ENCODE measurements at places on chromosomes 3 and 15.

GRCh38 chr3:37532168-37532567 is 329.5 kb upstream of the CTDSPL start:
- DNase-seq, result no peak

GRCh38 chr3:140428380-140428779 is 249.5 kb upstream of the TRIM42 start:
- no peak for DNase-seq

DNA sequence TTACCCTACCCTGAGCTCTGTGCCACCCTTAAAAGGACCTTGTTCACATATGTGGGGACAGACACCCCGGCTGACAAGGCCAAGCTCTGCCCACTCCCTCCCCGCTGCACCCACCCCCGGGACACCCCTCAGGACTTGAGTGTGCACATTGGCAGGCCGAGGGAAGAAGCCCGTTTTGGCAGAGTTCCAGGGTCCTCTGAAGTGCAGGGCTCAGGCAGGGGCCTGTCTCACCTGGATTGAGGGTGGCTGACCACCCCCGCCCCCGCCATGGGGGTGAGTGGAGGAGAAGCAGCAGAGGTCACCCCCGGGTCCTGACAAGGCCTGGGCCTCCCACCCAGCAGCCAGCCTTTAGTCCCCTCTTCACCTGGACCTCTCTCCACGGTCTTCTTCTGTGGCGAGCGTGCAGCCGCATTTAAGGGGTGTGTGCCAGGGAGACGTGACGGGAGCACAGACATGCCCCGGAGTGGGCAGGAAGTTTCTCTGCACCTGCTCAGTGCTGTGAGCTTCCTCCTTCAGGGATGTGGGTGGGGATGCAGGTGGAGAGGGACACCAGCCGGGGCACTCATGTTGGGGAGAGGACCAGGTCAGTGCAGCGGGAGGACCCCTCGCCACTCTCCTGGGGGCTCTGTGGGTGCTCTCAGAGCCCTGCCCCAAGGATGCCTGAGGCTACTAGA is 50.7 kb downstream of the LINGO1 start:
- DNase-seq, result no peak

GRCh38 chr15:36370731-36371112 is 208.7 kb upstream of the CDIN1 start:
- DNase-seq, result no peak

DNA sequence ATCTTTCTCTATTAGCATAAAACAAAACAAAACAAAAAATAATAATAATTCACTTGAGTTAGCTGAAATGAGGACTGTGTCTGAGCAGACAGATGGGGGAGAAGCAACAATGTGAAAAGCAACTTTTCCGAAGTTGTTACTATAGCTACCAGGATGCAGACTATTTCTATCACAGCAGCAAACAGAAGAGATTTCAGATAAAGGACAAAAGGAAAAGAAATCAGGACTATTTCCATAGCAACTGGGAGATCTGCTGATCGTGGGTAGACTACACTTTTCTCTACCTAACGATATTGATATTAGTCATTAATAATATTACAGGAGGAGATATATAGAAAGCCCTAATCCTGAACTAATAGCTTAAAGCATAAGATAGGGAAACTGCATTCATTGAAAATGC is 321.7 kb downstream of the GABRG3 start:
- no peak for DNase-seq

DNA sequence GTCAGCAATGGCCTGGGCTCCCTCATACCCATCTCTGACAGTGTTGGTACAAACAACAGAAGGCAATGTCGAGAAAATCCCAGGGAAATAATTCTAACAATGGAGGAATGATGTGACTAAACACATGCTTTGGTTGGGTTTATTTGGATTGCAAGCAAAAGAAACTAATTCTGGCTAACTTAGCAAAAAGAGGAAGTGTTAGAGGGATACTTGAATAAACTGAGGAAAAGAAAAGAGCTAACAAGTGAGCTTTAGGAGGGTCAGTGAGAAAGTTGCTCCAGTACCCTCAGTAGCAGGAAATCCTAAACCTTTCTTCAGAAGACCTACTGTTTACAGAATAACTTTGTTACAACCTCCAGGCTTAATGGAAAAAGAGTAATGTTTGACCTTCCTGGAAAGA is 264.6 kb upstream of the WNT5A start:
- DNase-seq, result no peak

DNA sequence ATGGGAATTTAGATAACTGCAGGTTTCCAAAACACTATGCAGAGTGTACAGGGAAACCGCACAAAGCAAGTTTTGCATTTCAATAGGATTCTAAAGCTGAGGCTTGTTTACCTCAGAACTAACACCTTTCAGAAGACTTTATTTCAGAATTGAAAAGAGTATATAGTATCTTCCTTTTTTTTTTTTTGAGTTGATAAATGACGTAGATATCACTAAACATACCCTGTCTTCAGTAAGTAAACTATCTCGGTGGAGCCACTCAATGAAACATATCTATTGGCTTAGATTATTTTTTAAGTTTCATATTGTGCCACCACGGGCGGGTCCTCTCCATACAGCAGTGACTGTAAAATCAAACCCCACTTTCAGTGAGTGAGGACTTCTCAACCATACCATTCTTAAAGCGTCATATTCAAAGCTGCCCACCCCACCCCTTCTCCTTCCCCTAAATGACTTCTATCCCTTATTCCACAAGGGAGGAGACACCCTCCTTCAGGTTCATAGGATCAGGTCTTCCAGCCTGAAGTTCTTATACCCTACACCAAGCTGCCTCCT is 2.0 kb upstream of the TBL1XR1 start:
- no peak for DNase-seq

GRCh38 chr15:89368566-89369223 is 34.1 kb upstream of the POLG start:
- DNase-seq, result no peak

DNA sequence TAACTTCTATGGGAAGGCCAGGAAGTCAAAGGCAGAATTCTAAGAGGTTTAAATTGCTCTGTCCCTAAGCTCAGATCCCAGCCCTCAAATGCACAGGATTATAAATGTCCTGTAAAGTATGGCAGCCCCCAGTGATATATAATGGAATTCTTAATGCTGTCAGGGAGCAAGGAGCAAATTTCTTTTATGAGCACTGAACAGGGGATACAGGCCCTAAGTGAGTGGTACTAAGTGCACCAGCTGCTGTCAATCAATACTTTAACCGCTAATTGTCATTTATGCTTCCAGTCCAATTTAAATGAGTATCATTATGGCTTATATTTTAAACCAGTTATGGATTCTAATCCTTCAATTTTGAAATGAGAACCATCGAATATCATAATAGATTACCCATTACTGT is 4.7 kb downstream of the SLC9A9 start:
- DNase-seq, result no peak

GRCh38 chr15:56208641-56209155 is 35.0 kb downstream of the RFX7 start:
- no peak for DNase-seq

DNA sequence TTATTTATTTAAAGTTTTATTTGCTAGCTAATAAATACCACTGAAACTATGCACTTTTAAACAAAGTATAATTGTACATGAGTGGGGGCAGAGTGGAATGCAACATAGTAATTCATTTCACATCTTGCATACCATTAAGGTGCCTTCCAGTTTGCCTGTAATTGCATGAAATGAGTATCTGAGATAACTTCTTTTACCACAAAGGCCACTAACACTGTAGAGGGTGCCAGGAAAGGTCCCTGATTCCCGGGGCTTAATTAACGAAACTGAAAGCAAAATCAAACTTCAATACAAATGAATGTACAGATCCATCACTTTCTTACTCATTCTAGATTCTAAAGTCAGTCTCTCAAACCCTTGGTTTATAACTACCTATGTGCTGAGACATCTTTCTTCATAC is 2.1 kb downstream of the CD47 start:
- peak; percentile 77 for DNase-seq
